ENCODE measurements at places on chromosomes 16 and 17.

DNA sequence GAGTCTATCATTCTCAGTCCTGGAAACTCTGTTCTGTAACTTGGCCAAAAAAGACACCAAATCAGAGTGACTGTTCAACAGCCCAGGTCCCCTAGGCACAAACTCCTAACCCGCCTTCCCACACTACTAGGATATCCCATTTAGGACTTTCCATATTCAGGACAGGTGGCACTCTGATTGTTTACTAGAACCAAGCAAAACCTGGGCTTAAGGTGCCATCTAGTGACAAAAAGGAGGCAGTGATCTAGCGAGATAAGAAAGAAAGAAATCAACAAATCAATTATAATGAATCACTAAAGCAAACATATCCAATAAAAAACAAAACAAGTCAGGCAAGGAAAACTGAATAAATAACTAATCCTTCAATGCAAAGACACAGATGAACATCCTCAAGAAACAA lies 203.9 kb downstream of the CEP112 start:
- DNase-seq, result no peak

- no peak for DNase-seq
Measured at GRCh38 chr16:19717314-19717713, 713 bp downstream of the KNOP1 start.

- no peak for DNase-seq
Measured at GRCh38 chr17:72024457-72024856, 96.4 kb upstream of the SOX9 start.

GRCh38 chr16:49634235-49635008 lies 221.5 kb downstream of the ZNF423 start:
- DNase-seq, result no peak

DNA sequence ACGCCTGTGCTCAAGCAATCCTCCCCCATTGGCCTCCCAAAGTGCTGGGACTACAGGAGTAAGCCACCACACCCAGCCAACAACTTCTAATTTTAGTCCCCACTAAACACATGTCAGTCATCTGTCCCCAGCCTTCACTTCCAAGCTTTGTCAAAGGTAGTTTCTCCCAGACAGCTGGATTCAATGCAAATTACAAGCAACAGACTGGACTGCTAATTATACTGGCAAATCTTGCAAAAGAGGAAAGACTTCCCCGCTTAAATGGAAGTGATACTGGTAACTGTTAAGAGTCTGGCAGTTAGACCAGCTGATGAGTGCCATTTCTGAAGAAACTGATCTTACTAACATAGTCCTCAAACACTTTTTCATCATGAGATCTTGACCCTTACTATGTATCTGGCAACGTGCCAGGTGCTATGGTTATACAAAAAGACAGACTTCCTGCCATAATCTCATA lies 8.2 kb upstream of the GGA2 start:
- no peak for DNase-seq

GRCh38 chr17:83127431-83128160 lies 48.2 kb downstream of the METRNL start:
- no peak for DNase-seq

GRCh38 chr17:72466199-72466598 lies 345.4 kb downstream of the SOX9 start:
- no peak for DNase-seq

DNA sequence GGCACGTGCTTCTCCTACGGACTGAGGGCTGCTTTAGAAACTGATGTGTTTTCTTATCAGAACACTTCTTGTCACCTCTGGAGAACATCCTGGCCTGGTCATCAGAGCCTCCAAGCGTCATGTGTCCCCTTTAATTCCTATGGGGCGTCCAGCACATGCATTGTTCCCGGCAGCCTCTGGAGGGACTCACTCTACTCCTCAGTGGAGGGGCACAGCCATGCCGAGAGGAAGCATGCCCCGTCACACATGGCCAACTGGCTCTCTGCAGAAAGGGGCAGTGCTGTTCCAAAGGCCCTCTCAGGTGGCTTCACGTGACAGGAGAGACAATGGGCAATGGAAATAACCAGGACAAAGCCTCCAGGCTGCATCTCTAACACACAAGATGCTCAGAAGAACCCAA lies 31.8 kb downstream of the CDRT15L2 start:
- DNase-seq, result no peak

- DNase-seq, result no peak
Measured at GRCh38 chr17:1315891-1316403, 36.5 kb downstream of the TRARG1 start.

DNA sequence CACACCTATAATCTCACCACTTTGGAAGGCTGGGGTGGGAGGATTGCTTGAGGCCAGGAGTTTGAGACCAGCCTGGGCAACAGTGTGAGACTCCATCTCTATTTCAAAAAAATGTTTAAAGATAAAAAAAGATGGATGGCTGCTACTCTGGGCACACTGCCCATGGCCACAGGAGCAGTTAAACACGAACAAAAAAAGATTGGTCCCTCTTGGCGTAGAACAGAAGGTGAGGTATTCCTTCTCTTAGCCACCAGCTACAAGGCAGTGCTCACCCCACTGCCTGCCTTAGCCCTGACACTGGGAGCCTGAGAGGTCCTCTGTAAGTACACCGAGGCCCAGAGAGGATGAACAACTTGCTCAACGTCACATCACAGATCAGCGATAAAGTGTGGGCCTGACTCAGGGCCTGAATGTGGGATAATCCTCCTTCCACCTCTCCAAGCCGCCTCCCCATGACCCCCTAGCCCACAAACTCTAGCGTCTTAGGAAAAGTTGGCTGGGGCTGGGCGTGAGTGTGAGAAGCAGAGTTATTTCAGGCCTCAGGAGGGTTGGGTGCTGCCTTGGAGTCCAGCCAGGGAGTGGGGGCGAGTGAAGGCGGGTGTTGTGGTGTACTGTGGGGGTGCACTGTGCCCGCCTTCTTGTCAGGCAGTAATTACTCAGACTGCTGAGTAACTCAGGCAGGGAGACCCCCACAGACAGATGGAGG lies 2.3 kb upstream of the DPH1 start:
- DNase-seq, result no peak

- no peak for DNase-seq
Measured at GRCh38 chr17:49101054-49101534, 31.5 kb upstream of the B4GALNT2 start.

DNA sequence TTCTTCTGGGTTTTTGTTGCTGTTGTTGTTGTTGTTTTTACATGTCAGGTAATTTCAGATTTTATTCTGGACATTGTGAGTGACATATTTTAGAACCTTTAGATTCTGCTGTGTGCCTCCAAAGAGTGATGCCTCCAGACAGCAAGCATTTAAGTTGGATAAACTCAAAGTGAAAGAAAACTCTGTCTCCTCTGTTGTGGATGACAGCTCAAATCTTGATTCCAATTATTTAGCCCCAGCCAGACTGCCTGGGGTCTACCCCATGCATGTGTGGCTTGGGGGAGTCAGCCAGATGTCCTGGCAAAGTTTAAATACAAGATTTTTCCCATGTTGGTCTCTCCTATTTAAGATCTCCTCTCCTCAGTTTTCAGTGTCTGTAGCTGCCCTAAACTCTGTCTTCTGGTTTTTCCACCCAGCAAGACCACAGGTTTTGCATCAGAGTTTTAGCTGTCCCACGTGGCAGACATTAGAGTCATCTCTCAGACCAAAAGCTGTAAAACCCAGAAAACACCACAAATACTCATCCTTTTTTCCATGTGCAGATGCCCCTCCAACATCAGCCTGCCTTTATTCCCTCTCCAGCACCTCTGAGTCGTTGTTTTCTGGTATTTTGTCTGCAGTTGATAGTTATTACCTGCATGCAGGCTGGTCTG lies 19.4 kb upstream of the ZNF469 start:
- DNase-seq, result no peak

GRCh38 chr17:38883592-38884526 lies 14.0 kb downstream of the LASP1 start:
- no peak for DNase-seq

- no peak for DNase-seq
Measured at GRCh38 chr17:83012868-83013778, 66.3 kb upstream of the METRNL start.

GRCh38 chr17:550041-550398 lies 164.6 kb downstream of the VPS53 start:
- DNase-seq, result no peak

- peak; percentile 97 for DNase-seq
Measured at GRCh38 chr17:61927208-61928100, at the start of gene INTS2. INTS2 (minus strand) TSS chr17:61927982; CDS start chr17:61926644, 1,338 bp downstream.

GRCh38 chr17:51703361-51704341 lies 443.3 kb downstream of the UTP18 start:
- no peak for DNase-seq

- DNase-seq, result no peak
Measured at GRCh38 chr16:88713568-88714419, 7.5 kb downstream of the CTU2 start.

DNA sequence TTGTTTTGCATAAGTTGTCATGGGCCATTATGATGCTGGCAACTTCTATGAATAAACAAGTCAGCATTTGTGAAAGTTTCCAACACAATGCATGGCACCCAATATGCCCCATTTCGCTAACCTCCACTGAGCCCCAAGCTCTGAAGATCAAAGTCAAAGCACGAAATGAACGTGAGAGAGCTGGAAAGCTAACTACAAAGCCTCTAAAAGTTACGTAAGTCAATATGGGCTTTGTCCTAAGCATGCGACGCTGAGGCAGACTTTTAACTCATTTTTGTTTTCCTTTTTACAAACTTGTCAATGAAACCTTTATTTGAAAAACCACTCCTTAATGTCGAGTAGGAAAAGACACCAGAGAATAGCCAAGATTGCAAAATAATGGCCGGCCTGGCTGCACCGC lies 131.6 kb upstream of the NUDT7 start:
- DNase-seq, result no peak

GRCh38 chr16:65867276-65867960 lies 499.1 kb upstream of the CDH5 start:
- DNase-seq, result no peak

DNA sequence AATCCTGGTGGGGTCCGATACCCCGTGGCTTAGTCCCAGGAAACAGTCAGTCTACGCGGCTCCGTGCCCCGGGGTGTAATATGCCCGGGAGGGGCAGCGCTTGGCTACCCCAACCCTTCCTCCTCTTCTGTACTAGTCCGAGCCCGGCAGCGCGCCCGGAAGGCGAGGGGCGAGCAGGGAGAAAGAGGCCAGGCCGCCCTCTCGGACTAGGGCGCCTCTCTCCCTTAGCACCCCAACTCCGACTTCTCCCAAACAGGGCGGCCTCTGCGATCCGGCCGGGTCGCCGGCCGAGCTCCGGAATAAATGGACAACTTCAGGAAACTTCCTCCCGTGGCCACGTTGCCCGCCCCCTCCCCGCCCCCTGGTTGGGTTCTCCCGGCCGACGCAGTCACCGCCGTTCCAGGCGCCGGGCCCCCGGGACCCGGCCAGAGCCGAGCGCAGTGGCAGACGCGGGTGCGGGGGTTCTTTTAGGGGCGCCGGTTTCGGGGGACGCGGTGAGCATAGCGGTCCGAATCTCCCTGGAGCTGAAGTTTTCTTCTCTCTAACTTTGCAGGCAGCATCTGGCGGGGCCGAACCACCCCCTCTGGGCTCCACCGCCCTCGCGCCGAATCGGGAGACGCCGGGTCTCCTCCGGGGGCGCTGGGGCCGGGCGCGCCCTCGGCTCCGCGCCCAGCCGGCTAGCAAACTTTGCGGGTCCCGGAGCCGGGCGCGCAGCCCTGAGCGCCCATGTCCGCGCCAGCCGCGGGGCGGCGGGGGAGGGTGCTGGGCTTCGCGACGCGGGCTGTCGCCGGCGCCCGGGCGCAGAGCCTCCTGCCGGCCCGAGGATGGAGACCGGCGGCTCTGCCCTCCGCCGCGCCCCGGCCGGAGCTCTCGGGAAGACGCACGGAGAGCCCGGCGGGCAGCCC lies at the start of gene SDK2:
TSS of gene SDK2 (minus strand) at position 301 of the 905 bp plus-strand sequence. CDS start 357 bp downstream, outside the sequence.
- DNase-seq, result no peak

DNA sequence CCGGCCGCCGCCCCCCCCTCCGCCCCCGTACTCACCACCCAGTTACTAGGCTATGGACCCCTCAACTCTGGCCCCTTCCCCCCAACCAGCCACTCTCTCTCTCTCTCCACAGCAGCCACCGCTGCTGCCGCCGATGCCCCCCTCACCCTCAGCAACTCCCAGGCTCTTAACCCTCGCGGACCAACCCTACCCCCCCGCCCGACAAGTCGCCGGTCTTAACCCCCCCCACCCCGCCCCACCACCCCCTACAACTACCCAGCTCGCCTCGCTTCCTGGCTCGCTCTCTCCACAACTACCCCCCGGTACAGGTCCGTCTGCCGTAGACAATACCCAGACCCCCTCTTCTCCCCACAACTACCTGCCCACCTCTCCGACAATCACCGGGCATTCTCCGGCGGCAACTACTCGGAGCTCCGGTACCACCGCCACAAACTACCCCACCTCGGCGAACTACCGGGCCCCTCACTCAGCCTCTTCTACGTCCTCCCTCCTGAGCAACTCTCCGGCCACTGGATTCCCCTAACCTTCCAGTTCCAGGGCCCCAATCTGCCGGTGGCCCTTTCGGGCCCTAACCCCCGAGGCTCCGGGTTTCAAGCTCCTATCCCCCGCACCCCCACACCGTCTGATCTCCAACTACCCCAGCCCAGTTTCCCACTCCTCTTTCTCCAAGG lies 702 bp downstream of the PHF23 start:
- peak; percentile 58 for DNase-seq

DNA sequence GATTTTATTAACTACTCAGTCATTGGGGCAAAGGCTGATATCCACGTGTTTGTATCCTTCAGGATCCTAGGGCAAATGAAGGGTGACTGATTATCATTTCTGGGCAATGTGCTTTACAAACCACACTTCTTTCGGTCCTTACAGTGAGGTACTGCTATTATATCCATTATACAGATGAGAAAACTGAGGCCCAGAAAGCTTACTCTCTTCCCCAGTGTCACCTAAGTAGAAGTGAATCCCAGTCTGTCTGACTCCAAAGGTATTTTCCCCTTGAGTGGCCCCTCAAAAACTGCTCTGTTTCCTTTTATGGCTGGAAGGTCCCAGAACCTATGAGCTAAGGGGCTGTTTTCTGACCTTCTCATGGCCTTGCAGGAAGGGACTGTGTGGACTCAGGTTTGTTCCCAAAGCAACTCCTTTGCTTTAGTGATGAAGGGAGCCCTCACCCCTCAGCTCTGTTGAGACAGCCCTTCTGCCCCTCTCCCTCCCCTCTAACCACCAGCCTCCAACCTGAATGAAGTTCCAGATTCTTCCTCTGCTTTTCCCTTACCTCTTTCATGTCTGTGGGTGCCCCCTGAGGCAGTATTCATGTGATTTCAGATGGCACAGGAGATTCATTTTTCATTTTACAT lies 27.4 kb upstream of the ADGRG1 start:
- peak; percentile 22 for DNase-seq

DNA sequence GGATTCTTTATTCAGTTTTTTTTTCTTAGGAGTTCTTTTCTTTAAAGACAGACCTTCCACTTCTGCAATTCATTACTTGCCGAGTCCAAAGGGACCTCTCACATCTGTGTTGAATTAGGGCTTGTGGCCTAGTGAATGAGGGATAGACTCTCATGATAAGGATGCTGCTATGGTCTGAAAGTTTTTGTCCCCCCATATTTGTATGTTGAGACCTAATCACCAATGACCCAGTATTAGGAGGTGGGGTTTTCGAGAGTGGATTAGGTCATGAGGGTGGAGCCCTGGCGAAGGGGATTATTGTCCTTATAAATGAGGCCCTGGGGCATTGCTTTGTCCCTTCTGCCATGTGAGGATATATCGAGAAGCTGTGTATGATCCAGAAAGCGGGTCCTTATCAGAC lies 9.5 kb downstream of the KRT12 start:
- no peak for DNase-seq

GRCh38 chr16:63289834-63290460 lies 1253.7 kb upstream of the CDH8 start:
- DNase-seq, result peak; percentile 46

GRCh38 chr17:19457046-19457445 lies 46.0 kb downstream of the RNF112 start:
- DNase-seq, result no peak

GRCh38 chr17:4463818-4464476 lies 30.2 kb downstream of the SPNS3 start:
- DNase-seq, result no peak

All from liver (tissue), 10 donors.